ENCODE measurements at places on chromosomes 3 and 15.

DNA sequence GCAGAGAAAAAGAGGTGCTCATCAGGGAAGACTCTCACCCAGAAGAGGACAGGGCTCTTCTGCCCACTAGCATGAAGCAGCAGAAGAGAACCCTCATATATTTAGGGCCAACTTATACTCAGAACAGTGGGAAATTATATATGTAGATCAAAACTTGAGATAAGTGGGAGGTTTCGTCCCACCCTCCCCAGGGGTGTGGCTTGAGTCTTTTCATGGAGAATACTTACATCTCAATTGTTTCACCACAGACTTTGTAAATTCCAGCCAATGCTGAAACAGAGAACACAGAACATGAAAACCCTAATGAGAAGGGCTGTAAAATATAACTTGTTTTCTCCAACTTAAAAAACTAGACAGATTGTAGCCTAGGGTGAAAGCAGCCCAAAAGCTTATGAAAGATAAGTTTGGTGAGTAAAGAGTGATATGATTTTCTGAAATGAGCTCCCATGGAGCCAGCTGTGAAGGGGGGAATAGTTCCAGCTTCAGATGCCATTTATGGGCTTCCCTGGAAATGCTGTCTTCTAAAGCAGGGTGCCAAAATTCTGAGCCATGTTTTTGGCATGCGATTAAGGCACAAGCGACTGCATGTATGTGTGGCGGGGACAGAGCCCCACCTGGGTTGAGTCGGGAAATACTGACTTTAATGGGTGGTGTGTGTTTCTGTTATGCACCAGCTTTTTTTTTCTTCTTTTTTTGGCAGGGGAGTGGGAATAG is 92.9 kb downstream of the WDR76 start:
- DNase-seq, result no peak

GRCh38 chr3:853489-853888 is 239.3 kb upstream of the CNTN6 start:
- DNase-seq, result no peak

- DNase-seq, result no peak
Observed at GRCh38 chr15:63045879-63046278, 3.3 kb downstream of the TPM1 start.

DNA sequence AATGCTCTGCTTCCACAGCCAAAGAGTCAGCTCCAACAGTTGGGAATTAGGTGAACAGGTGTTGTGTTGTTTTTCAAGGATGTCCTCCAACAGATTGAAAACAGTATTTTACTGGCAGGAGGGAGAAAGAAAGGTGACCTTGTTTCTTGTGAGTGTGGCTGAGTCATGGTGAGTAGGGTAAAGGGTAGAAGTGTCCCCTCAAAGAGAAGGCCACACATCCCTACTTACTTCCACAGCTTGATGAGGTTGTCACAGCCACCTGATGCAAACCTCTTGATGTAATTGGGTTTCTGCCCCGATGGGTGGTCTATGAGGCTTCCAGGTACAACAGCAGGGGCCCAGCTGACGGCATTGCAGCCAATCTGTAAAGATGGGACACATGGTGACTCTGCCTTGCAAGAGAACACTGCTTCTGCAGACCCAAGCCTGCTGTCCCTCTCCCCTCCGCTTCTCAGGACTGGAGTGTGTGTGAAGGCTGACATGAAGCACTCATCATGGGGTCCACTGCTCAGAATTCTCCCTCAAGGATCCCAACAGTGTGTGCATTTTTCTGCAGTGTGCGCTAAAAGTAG is 12.7 kb upstream of the GHRL start:
- no peak for DNase-seq

GRCh38 chr15:34650177-34650576 is 66.7 kb upstream of the GOLGA8B start:
- no peak for DNase-seq

GRCh38 chr15:91376038-91376437 is 276.0 kb downstream of the SV2B start:
- no peak for DNase-seq

GRCh38 chr3:72099326-72100079 is 314.6 kb upstream of the PROK2 start:
- DNase-seq, result no peak

DNA sequence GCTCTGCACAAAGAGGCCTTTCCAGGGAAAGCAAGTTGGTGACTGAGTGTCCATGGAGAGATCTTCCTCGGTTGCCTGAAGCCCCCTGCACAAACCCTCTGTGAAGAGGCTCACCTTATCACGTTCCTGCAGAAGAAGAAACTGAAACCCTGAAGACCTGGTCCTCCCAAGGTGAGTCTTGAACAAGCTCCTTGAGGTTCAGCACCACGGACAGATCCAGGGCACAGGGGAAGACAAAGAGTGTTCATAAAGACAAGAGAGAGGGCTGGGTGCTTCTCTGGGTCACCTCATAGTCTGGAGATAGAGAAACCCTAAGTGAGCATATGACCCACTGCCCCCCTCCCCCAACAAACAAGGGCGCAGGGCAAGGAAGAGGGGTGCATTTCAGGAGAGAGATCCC is 21.7 kb upstream of the TBC1D21 start:
- no peak for DNase-seq

GRCh38 chr15:43249699-43250203 is 17.0 kb downstream of the TGM5 start:
- DNase-seq, result no peak

GRCh38 chr3:129837065-129837642 is 56.4 kb downstream of the TMCC1 start:
- DNase-seq, result no peak

- no peak for DNase-seq
Observed at GRCh38 chr3:111619833-111620232, 24.7 kb upstream of the ZBED2 start.

- DNase-seq, result no peak
Observed at GRCh38 chr15:62938825-62939224, 103.7 kb upstream of the TPM1 start.

- no peak for DNase-seq
Observed at GRCh38 chr3:32022947-32023346, 41.4 kb downstream of the ZNF860 start.

DNA sequence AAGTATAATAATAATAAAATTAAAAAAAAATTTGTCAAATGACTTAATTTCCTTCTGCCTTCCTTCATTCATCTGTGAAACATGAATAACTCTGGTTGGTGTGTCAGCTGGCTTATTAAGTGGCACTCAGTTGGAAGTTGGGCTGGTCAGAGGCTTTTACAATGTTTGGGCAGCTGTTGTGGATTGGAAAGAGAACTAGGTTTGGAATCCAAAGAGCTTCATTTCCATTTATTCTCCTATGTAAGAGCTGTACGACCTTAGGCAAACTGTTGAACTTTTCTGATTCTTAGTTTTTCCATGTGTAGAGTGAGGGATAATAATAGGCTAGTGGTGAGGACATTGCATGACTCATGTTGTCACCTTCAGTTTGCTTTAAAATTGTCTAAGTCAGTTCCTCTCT is 606.7 kb downstream of the PDCD6IP start:
- no peak for DNase-seq

GRCh38 chr15:77975332-77976094 is 102.0 kb downstream of the TBC1D2B start:
- DNase-seq, result no peak

DNA sequence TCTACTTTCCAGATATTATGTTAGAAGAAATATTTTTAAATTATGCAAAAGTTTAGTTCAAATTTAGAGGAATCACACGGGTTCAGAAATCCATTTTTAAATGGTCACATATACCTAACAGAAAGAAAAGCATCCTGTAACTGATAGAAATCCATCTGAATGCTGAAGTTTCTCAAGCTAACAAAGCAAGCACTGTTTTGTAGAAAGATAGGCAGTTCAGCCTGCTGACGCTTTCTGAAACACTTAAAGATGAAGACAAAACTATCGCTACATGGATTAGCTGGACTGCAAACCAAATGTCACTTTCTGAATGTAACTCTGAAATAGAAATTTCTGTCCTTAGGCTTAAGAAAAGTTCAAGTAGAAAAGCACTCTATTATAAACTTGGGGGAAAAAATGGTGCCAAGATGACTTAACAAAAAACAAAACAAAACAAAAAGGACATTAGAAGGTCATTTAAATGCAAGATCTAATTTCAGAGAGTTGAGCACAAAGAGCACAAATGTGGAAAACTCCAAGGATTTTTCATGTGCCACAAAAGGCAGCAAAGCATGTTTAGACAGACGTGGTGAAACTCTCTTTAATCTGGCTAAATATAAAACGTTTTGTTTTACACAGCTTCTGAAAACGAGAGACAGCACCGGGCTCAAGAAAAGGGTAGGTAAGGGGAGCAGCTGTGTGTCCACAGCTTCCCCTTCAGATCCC is 1.2 kb downstream of the PLOD2 start:
- DNase-seq, result no peak

- DNase-seq, result peak; percentile 90
Observed at GRCh38 chr15:92917598-92918407, 17.7 kb downstream of the CHD2 start.

GRCh38 chr15:80482696-80483095 is 78.5 kb downstream of the ARNT2 start:
- DNase-seq, result no peak

- no peak for DNase-seq
Observed at GRCh38 chr3:98962189-98962930, 60.9 kb upstream of the DCBLD2 start.

DNA sequence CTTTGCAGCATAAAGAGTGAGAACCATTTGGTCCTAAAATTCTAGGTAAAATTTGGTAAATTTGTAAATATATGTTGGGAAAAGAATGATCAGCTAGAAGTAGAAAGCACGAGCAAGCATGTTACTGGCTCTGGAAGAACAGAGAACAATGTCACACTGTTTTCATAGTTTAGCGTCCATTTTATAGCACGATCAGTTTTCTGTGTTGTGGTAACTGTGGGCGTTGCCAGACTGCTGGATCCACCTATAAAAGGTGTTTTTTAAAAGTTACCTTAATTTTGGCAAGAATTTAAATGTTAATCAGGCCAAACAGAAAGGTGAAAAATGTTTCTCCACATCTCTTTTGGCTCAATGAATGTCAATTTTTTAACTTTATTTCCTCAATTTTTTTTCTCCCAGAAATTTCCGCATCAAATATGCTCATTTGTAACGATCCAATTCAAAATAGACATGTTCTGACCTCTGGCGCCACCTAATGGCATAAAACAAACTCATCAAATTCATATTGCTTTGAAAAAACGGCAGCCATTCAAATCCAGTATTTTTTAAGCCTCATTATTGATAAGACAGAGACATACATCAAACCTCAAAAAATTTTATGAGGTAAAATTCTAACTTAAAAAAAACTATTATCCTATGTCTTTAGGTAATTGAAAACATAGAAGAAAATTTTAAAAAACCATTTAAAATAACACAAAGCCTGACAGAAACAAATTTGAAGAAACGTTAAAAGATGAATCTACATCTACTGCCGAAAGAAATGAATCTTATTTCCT is 5.5 kb upstream of the GP5 start:
- no peak for DNase-seq

- DNase-seq, result no peak
Observed at GRCh38 chr3:53243165-53243564, 12.7 kb downstream of the TKT start.

DNA sequence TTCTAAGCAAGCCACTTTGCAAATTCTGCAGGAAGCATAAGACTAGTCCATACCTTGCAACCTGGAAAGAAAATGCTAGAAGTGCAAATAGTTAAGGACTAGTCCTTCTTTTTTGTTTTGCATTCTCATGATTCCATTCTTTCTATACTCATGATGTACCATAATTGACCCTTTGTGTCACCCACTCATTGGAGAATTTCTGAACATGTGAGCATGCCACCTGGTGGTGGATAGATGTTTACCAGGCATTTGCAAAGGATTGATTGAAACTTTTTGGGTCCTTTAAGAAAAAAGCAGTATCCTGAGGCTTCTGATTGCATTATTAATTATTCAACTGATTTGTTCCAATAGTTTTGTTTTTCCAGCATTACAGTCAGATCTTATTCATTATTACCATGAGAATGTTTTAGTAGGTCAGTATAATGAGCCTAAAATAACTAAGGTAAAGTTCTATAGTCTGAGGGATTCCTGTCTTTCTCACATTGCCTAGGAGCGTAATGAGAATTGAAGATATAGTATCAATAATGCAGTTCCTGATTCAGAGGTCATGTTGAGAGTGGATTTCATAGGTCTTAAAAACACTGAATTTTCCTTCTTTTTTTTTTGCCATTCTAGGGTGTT is 20.2 kb upstream of the DIPK2A start:
- no peak for DNase-seq

DNA sequence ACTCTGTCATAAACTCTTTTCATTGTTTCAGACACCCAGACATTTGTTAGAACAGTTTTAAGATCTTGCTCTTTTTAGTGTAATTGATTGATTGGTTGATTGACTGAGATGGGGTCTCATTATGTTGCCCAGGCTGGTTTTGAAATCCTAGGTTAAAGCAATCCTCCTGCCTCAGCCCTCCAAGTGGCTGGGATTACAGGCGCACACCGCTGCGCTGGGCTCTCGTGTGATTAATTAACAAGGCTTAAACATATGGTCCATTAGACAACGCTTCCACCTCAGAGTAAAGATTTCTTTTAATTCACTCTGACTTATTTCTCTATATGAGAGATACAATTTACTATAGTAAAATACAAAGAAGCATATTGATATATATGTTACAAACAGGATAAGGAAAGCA is 114.0 kb upstream of the C2CD4B start:
- DNase-seq, result no peak

All from stimulated activated CD4-positive, alpha-beta T cell treated with anti-CD3 and anti-CD28 coated beads, Interleukin-1b, Interleukin-23, amount 100 ng/mL, for 1 hour (primary cell).